ENCODE measurements at places on chromosomes 5 and 9.

DNA sequence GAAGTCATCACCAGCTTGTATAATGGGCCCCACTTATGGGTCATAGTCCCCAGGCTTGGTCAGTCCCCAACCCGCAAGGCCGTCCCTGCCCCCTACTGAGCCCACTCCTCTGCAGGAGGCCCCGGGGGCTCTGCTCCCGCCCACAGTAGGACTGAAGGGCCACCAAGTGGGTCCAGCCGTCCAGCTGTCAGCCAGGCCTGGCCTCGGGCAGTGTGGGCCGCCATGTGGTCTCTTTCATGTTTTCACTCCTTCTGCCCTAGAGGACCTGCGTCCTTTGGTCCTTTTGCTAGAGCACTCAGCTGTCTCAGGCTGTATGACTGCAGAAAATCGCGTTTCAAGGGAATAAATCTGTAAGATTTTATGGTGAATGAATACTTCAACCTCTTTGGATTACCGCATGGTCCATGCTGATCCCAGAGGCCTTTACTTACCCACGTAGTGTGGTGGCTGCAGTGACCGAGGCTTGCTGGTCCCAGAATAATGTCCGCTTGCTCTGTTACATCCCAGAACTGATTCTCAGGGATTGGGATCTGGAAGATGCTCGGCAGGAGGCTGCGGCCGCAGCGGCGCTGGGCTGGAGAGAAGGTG lies 105.7 kb upstream of the FAM120A start:
- no peak for DNase-seq

- DNase-seq: no peak
Observed at GRCh38 chr9:77848897-77849296, 182.7 kb downstream of the GNAQ start.

- DNase-seq: no peak
Observed at GRCh38 chr5:14208071-14209021, 65.2 kb downstream of the TRIO start.

- no peak for DNase-seq
Observed at GRCh38 chr5:65555287-65555686, 7.7 kb downstream of the CENPK start.

DNA sequence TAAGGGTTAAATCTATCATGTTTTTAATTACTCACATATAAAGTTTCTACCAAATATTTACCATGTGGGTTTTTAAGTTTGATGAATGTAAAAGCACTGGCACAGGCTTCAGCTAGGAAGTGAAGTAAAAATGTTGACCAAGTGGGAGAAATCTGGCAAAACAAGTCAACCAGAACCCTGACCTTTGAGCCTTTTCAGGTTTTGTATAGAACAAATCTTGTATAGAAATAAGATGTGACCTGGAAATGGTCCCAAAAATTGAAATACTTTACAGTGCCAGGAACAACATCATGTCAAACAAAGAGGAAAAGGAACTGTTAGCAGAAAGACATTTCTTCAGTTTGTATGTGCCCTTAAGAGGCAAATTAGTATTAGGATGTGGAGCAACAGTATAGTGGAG lies 137.6 kb downstream of the CCDC192 start:
- no peak for DNase-seq
